Activated naive CD4-positive, alpha-beta T cell treated with anti-CD3 and anti-CD28 coated beads, Interleukin-2, amount 10 ng/mL, durations not matched to agents 7 days and 5 days (primary cell): ENCODE measurements at places on chromosomes 1 and 21.
A peak's percentile ranks its signal among the peaks of the same experiment; 100 is the strongest.

GRCh38 chr21:43727519-43728153 lies 8.7 kb downstream of the PDXK start:
- DNase-seq: no peak

DNA sequence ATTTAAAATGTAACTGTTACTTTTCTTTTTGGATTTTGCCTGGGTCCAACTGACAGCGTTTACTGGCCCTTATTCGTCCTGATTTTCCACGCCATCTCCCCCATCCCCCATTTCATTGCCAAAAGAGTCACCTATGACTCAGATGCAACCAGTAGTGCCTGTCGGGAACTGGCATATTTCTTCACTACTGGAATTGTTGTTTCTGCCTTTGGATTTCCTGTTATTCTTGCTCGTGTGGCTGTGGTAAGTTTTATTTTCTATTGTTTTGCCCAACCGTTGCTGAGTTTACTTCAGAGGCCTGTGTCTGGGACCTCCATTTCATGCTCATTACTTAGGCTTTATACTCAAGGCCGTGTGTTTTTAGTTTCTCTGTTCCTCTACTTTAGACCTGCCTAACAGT lies 9.3 kb downstream of the LEPR start:
- no peak for DNase-seq

- DNase-seq: no peak
These were observed 24.6 kb upstream of the CLCA4 start for GRCh38 chr1:86522240-86522639.

GRCh38 chr1:226644541-226645176 lies 94.4 kb downstream of the ITPKB start:
- no peak for DNase-seq

- DNase-seq: no peak
These were observed 103.5 kb upstream of the ZBTB40 start for GRCh38 chr1:22347854-22348760.

- DNase-seq: no peak
These were observed 51.6 kb upstream of the HPDL start for GRCh38 chr1:45275054-45275453.

- no peak for DNase-seq
These were observed 131.5 kb downstream of the KCNJ6 start for GRCh38 chr21:37784591-37785318.

DNA sequence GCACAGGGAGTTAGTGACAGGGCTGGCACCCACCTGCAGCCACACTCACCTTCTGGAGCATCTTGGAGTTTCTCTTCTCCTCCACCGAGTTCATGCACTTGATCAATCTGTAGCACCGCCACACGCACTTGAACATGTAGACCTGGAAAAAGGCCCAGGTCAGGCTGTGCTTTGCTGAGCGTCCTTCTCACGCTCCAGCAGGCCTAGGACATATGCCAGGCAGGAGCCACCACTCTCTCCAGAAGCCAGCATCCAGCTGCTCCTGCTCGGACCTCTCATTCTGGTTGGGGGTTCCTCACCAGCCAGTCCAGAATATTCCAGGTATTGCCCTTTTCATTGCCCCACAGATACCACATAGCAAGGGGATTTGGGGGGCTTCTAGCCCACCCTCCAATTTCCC lies 11.7 kb upstream of the MATN1 start:
- no peak for DNase-seq

- no peak for DNase-seq
These were observed 1.9 kb upstream of the GPR52 start for GRCh38 chr1:174445817-174446216.

- DNase-seq: no peak
These were observed 2.5 kb downstream of the TSSK3 start for GRCh38 chr1:32364836-32365235.

DNA sequence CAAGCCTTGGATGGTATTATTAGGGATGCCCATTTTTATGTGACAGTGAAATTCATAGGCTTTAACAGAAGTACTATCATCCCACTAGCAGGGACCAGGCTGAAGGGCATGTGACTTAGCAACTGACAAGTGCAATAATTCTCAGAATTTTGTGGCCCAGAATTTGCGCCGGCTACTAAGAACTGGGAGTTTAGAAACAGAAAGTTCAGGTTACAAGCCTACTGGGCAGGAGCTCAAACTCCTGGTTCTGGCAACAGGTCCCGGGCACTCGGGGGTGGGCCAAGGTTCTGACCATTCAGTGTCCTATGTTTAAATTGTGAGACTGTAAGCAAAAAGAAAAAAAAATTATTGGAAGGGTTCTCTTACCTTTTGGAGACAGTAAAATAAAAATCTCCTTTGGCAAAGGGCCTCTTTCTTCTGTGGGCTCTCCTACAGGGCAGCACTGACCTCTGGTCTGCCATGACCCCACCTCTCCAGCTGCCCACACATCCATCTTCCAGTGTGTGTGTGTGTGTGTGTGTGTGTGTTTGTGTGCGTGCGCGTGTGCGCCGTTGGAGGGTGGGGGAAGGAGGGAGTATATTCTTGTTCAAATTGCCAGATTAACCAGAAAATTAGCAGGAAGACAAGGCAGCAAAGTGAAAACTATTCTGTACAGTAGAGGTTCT lies 26.1 kb downstream of the IRF2BP2 start:
- peak; percentile 47 for DNase-seq

GRCh38 chr1:48841461-48841860 lies 64.8 kb upstream of the BEND5 start:
- no peak for DNase-seq

DNA sequence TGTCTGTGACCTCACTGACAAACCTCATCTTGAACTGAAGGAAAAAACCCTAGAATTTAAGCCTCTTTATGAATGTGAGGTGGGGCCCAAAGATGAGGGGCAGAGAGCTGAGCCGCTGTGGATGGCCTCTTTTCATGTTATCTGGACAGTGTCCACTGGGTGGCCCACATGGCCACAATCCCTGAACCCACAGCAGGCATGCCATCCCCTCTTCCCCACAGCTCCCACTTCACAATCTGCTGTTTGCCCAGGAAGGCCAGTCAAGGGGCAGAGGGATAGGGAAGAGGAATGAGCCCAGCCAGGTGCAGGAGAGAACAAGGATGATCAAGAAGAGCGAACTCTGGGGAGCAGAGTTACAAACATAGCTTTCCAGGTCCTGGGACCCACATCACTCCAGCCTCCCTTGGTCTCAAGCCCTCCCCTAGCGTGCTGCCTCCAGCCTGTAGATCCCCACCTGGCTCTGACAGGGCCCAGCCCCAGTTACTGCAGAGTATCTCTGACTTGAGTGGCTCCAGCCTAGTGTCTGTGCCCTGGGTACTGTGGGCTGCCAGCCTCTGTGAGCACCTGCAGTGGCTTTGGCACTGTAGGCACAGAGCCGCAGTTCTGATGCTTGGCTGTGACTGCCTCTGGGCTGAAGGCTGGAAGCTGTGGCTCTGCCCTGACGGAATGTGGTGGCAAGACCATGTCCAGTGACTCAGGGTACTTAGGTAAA lies 1.9 kb upstream of the SLFNL1 start:
- no peak for DNase-seq

DNA sequence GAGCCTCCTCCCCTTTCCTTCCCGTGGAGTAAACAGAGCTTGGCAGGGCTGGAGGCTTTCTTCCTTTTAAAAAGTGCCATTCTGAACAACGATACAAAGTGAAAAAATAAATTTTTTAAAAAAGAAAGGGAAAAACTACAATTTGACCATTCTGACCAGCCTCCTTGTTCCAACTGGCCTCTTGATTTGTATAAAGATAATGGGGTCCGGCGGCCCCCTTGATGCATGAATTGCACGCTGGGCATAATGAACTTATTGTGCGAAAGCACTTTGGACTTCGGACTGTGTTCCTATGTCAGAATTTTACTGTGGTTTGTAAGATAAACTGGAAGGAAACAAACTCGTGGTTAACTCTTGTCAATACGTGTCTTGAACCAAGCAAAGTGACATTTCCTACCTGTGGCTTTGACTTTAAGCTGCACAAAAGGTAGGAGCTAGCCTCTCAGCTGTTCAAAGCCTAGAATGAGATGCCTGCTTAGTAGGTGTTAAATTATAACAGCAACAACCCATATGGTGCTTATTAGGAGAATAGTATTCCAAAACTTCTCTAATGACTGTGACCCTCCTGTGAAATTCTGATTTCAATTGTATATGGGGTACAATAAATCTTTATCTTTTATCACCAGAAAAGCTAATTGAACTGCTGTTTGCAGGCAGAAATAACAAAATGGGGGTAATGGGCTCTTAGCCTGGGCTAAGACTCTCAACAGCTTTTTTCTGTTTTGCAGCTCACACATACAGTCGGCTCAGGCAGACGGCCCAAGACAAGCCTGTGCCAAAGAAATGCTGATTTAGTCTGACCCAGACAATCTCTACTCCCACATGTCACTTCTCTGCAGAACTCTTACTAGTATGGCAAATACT lies 9.3 kb downstream of the IRF2BP2 start:
- DNase-seq: no peak

DNA sequence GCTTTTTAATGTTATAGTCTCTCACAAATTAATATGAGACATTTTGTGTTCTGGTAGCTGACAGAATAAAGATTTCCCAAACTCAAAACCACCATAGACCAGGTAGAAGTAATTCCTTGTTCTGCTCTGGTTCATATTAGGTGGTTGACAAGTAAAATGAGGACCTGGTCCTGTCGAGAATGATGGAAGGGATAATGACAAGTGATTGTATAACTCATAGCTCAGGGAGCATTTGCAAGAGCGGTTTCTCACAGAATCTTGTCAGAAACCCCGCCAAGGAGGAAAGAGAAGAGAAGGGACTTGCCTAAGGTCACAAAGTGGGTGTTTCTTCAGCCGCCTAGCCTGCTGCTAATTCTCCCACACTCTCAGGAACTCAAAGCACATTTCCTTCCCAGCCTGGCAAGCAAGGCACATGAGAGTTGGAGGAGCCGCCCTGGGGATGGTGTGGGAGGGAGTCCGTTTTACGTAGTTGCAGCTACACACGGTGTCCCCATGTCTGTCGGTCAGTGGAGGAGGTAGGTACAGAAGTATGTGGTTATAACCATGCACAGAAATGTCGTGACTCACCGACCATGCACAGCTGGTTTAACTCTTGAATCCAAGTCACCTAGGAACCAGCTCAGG lies 46.5 kb downstream of the SAMD13 start:
- DNase-seq: no peak

DNA sequence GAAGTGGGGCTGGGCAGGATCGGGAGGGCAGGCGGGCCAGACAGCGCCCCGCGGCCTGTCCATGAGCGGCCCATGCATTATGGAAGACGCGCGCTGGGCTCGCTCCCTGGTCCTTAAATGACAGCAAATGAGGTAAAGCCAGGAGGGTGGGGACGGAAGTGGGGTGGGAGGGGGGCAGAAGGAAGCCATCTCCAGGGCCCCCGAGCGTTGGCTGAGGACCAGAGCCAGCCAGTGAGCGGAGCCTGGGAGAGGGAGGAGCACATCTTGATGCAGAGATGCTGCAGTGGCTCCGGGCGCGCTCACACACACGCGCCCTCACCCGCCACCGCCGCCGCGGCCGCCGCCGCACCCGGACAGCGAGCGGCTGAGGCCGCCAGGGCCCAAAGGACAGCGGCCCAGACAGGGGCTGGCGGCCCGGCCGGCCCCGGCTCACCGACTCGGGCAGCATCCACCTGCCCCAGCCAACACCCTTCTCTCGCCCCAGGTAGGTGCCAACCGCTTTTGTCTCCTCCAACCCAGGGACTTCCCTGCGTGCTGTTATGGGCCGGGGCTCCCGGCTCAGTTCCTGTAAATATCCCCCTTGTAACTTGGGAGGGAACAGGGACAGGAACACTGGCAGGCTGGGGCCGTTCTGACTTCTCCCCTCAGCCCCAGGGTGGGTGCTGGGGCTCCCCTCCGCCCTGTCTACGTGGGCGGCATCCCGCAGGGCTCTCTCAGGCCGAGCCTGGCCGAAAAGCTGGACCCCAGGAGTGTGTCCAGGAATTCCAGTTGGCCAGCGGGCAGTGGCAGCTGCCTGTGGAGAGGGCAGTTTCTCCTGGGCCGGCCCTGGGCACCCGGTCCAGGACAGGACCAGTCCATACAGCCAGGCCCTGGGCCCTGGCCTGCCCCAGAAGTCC lies at the start of gene CNTN2:
CNTN2 (plus strand) TSS at position 302 of the 896 bp plus-strand sequence. CDS start 9,974 bp downstream, outside the sequence.
- no peak for DNase-seq
